ENCODE measurements at places on chromosomes 6 and 20.

DNA sequence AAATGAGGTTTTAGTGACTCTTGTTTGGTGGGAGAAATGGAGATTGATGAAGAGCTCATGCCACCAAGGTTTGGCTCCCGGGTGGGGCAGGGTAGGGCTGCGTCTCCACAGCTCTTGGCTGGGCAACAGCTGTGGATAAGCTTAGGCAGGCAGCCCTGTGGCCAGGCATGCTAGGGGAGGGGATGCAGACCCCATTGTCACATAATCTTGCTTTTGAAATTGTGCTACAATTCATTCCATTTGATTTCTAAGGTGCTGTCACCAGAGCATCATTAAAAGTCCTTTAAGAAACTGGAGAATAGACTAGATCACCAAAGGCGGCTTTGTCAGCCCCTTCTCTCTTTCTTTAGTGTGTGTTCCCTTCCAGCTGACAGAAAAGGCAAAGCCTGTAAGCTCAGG lies 574.2 kb upstream of the JAG1 start:
- DNase-seq, result no peak

DNA sequence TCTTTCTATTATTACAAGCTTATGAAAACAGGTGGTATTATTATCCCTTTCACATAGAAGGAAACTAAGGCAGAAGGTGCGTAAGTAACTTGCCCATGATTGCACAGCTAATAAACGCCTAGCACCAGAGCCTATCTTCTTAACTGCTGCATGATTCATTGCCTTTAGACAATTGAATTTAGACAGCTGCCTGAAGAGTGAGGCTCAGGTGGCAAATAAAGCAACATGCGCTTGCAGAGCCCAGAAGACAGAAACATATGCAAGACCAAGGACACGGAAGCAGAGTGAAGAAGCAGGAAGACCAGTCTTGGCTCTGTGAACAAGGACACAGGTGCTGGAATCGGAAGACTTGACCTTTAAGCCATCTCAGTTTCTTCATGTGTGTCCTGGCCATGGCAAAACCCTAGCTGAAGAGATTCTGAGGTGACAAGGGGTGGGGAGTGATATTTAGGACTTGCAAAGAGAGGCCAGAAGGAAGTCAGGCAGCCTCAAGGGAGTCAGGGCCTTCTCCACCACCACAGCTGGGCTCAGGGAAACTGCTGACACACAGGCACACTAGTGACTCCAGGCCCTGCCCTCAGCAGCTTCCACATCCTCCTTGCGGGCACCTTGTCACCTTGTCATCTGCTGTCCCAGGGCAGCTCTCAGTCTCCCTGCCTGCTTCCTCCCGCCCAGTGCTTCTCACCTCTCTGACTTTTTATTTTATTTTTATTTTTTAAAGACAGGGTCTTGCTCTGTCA lies 91.7 kb upstream of the SLC22A16 start:
- DNase-seq, result no peak

DNA sequence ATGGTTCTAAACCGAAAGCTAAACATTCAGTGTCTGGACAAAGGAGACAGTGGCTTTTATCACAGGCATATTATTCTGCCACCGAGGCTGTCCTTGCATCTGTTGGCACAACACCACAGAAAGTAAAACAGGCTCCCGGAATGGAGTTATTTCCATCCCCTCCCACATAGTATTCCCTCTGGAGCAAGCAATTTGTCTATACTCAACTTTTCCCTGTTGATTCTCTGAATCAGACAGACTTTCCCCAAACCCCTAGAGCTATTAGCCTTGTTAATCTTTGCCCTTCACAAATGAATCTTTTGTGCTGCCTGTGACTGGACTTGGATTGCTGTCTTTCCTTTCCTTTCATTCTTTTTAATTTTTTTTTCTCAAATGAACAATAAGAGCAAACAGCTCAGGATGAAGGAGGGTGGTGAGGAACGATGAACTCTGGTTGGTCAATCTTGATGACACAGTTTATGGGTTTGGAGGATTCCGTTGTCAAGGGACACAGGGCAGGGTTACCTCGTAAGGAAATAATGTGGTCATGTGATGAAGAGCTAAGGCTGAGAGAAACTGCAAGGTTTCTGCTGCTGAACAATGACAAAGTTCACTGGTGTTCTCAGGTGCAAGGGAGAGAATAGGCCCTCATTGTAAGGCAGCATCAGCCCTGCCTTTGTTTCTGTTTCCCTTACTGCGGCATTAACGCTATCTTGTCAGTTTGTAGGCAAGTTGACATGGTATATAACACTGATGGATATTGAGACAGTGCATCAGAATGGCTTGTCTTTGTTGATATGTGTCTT lies 275.0 kb upstream of the BMP2 start:
- no peak for DNase-seq

GRCh38 chr6:106527979-106528378 lies 101.3 kb downstream of the RTN4IP1 start:
- no peak for DNase-seq

GRCh38 chr6:149085557-149085938 lies 232.0 kb upstream of the TAB2 start:
- DNase-seq, result no peak

DNA sequence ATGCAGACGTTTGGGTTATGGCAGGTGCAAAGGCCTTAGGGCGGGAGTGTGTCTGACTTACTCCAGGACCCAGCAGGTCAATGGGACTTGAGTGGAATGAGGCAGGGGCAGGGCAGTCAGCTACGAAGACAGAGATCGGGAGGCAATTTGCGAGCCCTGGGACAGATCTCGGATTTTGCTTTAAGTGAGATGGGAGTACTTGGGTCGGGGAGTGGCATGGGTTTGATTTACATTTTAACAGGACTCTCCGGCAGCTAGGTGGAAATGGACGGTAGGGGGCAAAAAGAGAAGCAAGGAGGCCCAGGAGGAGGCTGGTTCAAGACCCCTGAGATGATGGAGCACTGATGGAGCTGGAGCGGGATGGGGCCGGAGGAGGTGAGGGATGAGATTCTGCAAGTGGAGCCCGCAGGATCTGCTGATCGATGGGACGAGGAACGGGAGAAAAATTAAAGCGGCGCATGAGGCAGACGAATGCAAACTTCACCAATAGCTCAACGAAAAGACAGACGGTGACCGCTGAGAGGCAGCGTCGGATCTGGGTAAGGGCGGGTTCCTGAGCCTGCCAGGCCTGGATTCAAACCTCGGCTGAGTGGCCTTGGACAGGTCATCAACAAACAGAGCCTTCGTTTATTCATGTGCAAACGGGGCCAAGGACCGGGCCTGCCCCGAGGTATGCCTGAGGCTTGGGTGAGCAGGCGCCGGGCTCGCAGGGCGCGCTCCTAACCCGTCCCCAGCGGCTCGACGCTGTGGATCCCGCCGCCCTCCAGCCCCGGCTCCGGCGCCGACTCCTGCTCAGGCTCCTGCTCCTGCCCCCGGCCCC lies 756 bp upstream of the RBCK1 start:
- no peak for DNase-seq

DNA sequence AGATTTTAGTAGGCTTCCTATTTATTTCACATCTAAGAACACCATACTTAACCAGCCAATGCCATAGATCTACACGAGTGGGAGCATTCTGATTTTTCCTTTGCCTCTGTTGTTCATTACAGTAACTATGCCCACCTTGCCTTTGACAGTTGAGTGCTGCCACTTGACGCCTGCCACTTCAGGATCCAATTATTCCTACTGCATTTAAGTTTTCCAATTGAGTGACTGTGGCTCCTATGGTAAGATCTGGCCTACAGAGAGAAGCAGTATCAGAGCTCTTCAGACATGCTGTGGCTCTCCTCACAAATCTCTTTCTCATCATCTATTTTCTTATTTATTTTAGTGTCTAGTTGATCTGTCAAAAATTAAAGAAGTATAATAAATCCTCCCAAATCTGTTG lies 403.0 kb upstream of the SPTLC3 start:
- DNase-seq, result no peak

GRCh38 chr20:36547186-36548005 lies 6.1 kb downstream of the MYL9 start:
- DNase-seq, result no peak

DNA sequence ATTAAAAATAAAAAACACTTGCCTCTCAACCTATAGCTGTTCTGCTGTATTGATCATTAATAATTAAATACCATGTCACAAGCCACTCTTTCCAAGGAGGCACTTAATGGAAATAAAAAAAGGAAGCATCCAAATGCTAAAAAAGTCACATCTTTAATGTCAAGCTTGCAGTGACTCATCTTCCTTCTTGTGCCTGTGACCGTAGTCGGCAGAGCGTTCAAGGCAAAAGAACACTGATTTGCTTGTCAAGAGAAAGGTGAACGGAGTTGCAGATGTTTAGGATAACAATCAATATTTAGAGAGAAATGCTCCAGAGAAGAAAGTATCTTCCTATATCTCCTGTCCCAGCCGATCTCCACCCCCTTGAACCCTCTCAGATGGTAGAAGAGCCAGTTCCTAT lies 341.0 kb upstream of the OPRM1 start:
- DNase-seq, result no peak

- DNase-seq, result no peak
These were observed 49.4 kb upstream of the TOP1 start for GRCh38 chr20:40979247-40979646.

- DNase-seq, result no peak
These were observed 50.2 kb downstream of the MCHR2 start for GRCh38 chr6:99943846-99944245.

- no peak for DNase-seq
These were observed 5.2 kb downstream of the SDC4 start for GRCh38 chr20:45342855-45343531.

- DNase-seq, result no peak
These were observed 191.5 kb upstream of the RALGAPA2 start for GRCh38 chr20:20903773-20904500.

DNA sequence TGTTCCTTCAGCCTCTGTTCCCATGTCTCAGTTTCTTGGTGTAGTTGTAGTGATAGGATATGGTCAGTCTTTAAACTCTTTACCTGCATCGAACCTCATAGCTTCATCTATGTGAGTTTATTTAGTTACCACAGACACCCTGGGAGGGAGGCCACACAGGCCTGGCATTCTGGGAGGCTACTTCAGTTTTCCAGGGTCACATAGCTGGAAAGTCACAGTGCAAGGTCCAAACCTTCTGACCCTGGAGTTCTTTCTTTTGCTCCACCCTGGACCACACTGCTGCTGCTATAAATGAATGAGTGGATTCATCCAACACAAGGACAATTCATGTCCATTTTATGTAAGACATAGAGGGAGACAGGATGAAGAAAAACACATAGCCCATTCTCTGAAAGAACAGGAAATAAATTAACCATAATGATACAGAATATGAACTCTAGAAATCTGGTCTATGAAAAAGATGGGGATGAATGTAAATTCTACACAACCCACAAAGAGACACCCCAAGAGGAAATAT lies 60.8 kb downstream of the LAMA4 start:
- DNase-seq, result no peak

GRCh38 chr6:157094038-157094437 lies 229.3 kb downstream of the TMEM242 start:
- no peak for DNase-seq

GRCh38 chr6:154127657-154128056 lies 88.6 kb downstream of the OPRM1 start:
- DNase-seq, result no peak

GRCh38 chr6:169174516-169175359 lies 78.9 kb downstream of the THBS2 start:
- DNase-seq, result no peak

GRCh38 chr6:124622351-124622750 lies 339.9 kb upstream of the RNF217 start:
- no peak for DNase-seq

GRCh38 chr6:48978016-48978415 lies 485.0 kb downstream of the MMUT start:
- no peak for DNase-seq

GRCh38 chr6:111808493-111808892 lies 64.8 kb downstream of the FYN start:
- peak; percentile 43 for DNase-seq

DNA sequence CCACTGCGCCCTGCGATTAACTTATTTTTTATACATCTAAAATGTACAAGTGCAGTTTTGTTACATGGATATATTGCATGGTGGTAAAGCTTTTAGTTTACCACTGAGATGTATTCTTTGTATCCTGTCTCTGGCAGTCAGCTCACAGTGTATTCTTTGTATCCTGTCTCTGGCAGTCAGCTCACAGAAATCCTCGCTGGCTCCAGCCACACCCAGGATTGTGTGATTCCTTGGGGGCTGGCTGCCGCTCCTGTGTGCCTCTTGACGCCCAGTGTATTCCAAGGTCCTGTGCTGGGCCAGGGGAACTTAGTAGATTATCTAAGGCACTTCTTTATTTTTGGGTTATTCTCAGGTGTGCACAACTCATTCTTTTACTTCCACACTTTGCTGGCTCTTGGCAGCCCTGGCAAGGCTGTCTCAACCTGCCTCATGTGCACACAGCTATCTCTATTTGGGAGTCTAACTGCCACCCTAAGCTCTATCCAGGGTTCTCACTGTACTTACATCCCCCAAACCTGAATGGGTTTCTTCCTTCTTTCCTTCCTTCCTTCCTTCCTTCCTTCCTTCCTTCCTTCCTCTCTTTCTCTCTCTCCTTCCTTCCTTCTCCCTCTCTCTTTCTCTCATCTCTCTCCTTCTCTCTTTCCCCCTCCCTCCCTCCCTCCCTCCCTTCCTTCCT lies 12.4 kb upstream of the RNF24 start:
- DNase-seq, result no peak

GRCh38 chr20:6665621-6666355 lies 101.7 kb upstream of the BMP2 start:
- no peak for DNase-seq

- DNase-seq, result no peak
These were observed 252.3 kb upstream of the KCNG1 start for GRCh38 chr20:51275181-51275580.

GRCh38 chr6:46098678-46099077 lies 31.1 kb upstream of the ENPP4 start:
- no peak for DNase-seq

DNA sequence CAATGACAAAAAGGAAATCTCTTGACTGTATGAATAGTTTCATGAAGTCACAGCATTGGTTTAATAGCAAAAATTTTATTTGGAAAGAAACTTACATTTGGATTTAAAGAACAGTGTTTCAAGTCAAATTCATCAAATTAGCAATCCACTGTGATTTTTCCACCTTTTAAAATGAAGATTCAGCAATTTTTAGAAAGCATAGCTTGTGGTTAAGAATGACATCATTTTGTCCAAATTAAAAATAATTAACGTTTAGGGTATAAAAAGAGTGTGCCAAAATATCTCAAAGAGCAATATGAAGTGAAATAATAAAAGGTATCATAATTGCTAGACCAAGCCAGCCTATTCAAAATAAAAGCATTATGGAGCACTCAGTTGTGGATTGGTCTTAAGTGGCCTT lies 114.6 kb downstream of the PAX1 start:
- no peak for DNase-seq

All from CD8-positive, alpha-beta T cell (primary cell).